Pancreas (tissue), 10 donors: ENCODE measurements at places on chromosomes 11 and 22. TPM values are rescaled to one million over a fixed set of nuclear protein-coding genes. Genes with fewer than 3 reads are reported as not detected.

- H3K27me3 ChIP-seq = no peaks in the 10 kb centered on the region
- DNase-seq = no peak
- no peak overlapping the region for H3K4me3 ChIP-seq
- H3K4me1 ChIP-seq = peaks cover 8% of the 10 kb centered on the region
Measured at GRCh38 chr22:46287873-46288751, 8.6 kb upstream of the GTSE1 start.

GRCh38 chr11:106311531-106312230, 234.2 kb downstream of the AASDHPPT start:
- no peak overlapping the region for H3K4me3 ChIP-seq
- no peaks in the 10 kb centered on the region for H3K36me3 ChIP-seq
- H3K27me3 ChIP-seq = no peaks in the 10 kb centered on the region
- H3K4me1 ChIP-seq = no peaks in the 10 kb centered on the region
- DNase-seq = no peak
- no peak overlapping the region for H3K27ac ChIP-seq

DNA sequence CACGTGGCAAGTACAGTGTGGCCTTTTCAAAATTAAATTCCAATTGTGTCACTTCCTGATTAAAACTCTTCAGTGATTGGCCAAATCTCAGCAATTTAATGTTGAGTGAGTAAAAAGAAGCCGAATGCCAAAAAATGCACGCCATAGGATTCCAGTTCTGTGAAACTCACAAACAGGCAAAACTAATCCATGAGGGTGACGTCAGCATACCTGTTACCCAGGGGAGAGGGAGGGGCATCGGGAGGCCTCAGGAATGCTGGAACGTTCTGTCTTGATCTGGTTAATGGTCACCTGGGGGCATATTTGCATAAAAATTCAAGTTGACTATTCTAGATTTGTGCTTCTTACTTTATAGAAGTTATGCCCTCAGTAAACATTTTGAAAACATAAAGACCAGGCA, 39.9 kb upstream of the RAB1B start:
- H3K27ac ChIP-seq = peak overlapping the region; percentile 47
- H3K36me3 ChIP-seq = no peaks in the 10 kb centered on the region
- H3K4me3 ChIP-seq = no peak overlapping the region
- DNase-seq = no peak
- H3K4me1 ChIP-seq = no peaks in the 10 kb centered on the region
- no peaks in the 10 kb centered on the region for H3K27me3 ChIP-seq

- no peak for DNase-seq
- H3K27ac ChIP-seq = no peak overlapping the region
- no peaks in the 10 kb centered on the region for H3K4me1 ChIP-seq
- H3K27me3 ChIP-seq = no peaks in the 10 kb centered on the region
- no peak overlapping the region for H3K4me3 ChIP-seq
Measured at GRCh38 chr11:85930879-85931366, 75.7 kb downstream of the CCDC83 start.

DNA sequence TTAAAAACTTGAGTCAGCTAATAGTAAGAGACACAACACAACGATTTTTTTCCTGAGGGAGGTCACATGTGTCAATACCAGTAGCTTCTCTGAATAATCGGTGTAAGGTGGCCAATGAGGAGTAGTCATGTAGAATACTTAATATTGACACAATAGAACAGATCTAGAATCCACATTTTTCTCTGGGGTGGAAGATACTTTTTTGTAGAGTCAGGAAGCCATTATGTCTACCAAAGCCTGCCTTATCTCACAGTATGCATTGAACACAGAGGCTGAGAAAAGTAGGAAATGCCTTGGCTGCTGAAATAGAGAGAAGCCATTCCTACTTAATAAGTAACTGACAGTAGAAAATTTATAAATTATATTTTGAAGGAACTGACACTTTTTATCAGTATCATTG, 725.0 kb downstream of the METTL15 start:
- no peak overlapping the region for H3K4me3 ChIP-seq
- no peak overlapping the region for H3K27ac ChIP-seq
- H3K4me1 ChIP-seq = no peaks in the 10 kb centered on the region
- no peaks in the 10 kb centered on the region for H3K27me3 ChIP-seq
- no peaks in the 10 kb centered on the region for H3K36me3 ChIP-seq

DNA sequence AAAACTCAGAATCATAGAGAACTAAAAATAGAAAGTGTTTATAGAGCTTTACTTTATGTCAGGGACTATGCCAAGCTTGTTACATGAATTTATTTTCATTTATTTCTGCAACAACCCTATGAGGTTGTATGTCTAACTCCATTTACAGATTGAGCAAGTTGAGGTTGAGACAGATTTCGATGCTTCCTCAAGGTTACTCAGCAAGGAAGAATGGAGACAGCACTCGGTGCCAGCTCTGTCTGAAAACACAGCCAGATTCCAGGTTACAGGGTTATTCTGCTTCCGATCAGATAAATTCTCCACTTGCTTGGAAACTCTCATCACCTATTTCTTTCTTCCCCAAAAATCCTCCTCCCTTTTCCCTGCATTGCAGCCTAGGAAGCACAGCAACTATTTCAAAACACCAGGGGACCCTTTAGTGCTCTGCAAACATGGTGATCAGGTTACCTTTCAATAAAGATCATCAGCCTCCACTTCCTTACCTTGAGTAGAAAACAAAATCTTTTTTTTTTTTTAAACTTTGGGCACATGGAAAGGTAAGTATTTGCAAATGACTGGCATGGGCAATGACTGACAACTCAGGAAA, 7.0 kb downstream of the MMP3 start:
- no peaks in the 10 kb centered on the region for H3K4me1 ChIP-seq
- no peaks in the 10 kb centered on the region for H3K36me3 ChIP-seq
- no peak overlapping the region for H3K27ac ChIP-seq
- H3K4me3 ChIP-seq = no peak overlapping the region
- DNase-seq = no peak

GRCh38 chr11:125874556-125875124, 12.8 kb upstream of the HYLS1 start:
- peak overlapping the region; percentile 23 for H3K4me3 ChIP-seq
- peak; percentile 36 for DNase-seq
- H3K4me1 ChIP-seq = no peaks in the 10 kb centered on the region
- no peak overlapping the region for H3K27ac ChIP-seq

DNA sequence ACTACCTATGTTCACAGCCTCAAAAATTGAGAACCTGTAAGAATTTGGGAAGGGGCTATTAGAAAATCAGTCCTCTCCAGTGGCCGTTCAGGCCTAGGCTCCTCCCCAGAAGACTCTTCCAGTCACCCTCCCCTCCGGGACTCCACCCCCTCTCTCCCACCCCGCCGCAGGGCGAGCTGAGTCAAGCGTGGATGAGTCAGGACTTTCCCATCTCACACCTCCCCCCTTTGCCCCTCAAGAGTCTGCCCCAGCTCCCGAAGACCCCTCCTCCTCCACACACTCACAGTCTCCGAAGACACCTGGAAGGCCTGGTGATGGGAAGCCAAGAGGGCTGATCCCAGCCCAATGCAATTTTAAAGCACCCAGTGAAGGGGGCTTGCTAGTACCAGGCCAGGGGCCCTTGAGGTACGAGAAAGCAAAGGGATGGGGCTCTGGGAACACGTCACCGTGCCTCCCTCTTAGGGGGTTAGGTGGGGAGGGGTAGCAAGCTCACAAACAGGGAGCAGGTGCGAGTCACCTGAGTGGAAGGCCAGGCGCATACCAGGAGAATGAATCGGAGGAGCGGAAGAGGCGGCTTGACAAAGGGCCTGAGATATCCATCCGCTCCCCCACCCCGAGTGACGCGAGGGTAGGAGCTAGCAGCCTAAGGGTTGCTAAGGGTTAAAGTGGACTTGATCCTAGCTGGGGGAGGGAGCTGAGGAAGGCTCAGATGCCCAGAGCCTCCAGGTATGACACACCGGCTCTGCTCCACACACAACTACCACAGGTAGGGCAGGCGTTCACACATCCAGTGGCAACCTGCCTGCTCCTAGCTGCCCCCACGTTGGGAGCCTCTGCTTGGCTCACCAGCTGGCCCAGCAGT, 13.6 kb downstream of the BCL9L start:
- peak; percentile 77 for DNase-seq
- H3K36me3 ChIP-seq = no peaks in the 10 kb centered on the region
- H3K27me3 ChIP-seq = no peaks in the 10 kb centered on the region

DNA sequence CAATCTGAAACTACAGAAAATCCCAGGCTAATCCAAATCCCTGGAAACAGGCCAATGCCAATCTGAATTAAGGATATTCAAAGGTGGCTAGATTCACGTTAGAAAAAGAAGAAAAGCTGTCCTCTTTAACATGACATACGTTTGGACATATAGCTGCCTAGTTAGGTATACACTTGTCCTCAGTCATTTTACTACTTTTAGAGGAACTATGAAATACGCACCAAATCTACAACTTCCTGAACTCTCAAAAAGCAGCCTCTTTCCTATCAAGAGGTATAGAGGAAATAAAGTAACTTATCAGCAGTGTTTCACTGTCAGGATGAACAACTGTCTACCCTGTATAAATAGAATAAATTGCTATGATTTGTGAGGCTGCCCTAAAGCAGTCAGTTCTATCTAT, 24.0 kb downstream of the KMT5B start:
- no peak overlapping the region for H3K4me3 ChIP-seq
- H3K36me3 ChIP-seq = peaks cover 9% of the 10 kb centered on the region
- no peaks in the 10 kb centered on the region for H3K27me3 ChIP-seq
- no peak for DNase-seq
- peaks cover 11% of the 10 kb centered on the region for H3K4me1 ChIP-seq
- H3K27ac ChIP-seq = no peak overlapping the region

- H3K27me3 ChIP-seq = no peaks in the 10 kb centered on the region
- H3K4me3 ChIP-seq = no peak overlapping the region
- no peaks in the 10 kb centered on the region for H3K36me3 ChIP-seq
- no peak overlapping the region for H3K27ac ChIP-seq
- no peak for DNase-seq
- no peaks in the 10 kb centered on the region for H3K4me1 ChIP-seq
Measured at GRCh38 chr11:8318536-8318935, 54.9 kb upstream of the LMO1 start.

- no peak for DNase-seq
- no peaks in the 10 kb centered on the region for H3K4me1 ChIP-seq
- no peaks in the 10 kb centered on the region for H3K36me3 ChIP-seq
- no peak overlapping the region for H3K27ac ChIP-seq
Measured at GRCh38 chr11:26665946-26666345, 55.9 kb downstream of the SLC5A12 start.

DNA sequence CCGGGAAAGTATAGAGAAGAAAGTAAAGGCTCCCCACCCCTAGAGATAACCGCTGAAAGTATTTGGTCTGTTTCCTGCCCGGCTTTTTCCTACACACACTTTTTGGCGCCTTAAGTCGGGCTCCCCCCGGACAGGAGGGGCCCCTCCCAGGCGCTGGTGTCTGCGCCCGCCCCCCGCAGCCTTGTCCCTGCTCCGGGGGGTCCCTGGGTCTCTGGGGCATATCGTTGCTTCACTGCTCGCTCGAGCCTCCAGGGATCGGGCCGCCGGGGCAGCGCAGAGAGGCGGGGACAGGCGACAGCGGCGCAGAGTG, 928 bp upstream of the CRACR2B start:
- H3K4me3 ChIP-seq = peak overlapping the region; percentile 63
- peaks cover 6% of the 10 kb centered on the region for H3K36me3 ChIP-seq
- peak overlapping the region; percentile 90 for H3K27ac ChIP-seq
- no peak for DNase-seq
- peaks cover 41% of the 10 kb centered on the region for H3K4me1 ChIP-seq

- H3K4me3 ChIP-seq = no peak overlapping the region
- no peak for DNase-seq
- H3K4me1 ChIP-seq = peaks cover 4% of the 10 kb centered on the region
- H3K36me3 ChIP-seq = no peaks in the 10 kb centered on the region
Measured at GRCh38 chr22:32486656-32487390, 12.2 kb downstream of the FBXO7 start.

DNA sequence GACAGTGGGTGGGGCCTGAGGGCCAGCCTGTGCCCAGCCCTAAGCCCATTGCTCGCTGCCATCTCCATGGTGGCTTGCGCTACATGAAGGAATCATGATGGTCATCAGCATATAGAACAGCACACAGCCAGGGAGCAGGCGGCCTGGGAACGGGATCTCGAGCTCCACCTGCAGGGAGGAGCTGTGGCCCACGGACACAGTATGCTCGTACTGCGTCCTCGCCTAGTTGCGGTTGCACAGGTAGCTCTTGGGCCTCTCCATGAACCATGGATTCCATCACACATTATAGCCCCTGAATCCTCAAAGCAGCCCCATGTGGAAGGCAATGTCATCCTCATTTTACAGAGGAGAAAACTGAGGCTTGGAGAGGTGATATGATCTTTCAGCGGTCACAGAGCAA, 15.1 kb downstream of the SEC14L4 start:
- H3K27me3 ChIP-seq = no peaks in the 10 kb centered on the region
- H3K4me1 ChIP-seq = no peaks in the 10 kb centered on the region
- H3K36me3 ChIP-seq = no peaks in the 10 kb centered on the region
- H3K4me3 ChIP-seq = no peak overlapping the region

DNA sequence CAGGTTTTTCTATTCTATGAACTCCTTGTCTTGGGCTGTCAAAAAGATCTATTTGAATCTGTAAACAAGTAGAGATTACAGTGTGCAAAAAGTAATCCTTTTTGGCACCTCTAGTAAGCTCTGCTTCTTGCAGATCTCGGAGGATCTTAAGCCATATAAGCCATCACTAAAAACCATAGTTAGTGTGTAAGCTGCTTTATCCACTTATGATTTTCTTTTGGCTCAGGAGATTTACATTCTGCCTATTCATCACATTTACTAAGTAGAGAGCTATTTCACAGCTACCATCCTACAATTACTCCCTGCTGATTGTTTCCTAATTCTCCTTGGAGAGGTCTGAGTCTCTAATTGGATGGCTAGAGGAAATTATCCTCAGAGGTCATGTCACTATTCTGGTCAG, 385.7 kb downstream of the AASDHPPT start:
- H3K4me1 ChIP-seq = peaks cover 35% of the 10 kb centered on the region
- DNase-seq = no peak
- peak overlapping the region; percentile 40 for H3K27ac ChIP-seq
- no peaks in the 10 kb centered on the region for H3K36me3 ChIP-seq
- no peaks in the 10 kb centered on the region for H3K27me3 ChIP-seq

DNA sequence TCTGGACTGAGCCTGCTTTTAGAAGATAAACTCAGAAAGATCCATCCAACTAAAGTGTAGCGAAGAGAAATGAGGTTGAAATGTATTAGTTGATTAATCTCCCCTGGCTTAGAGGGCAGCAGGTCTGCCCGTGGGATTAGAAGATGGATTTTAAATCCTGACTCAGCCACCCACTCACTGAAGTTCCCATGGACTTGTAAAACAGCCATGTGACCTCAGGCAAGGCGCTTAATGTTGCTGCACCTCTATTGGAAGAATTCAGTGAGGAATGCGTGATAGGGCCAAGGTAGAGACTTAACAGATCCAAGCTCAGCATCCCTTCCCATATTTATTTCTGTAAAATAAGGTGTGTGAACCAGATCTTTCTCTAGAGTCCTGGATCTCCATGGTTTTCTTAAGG, 45.1 kb upstream of the ELF5 start:
- H3K27ac ChIP-seq = no peak overlapping the region
- no peaks in the 10 kb centered on the region for H3K4me1 ChIP-seq

- H3K4me3 ChIP-seq = no peak overlapping the region
- no peaks in the 10 kb centered on the region for H3K36me3 ChIP-seq
- no peak for DNase-seq
- H3K27ac ChIP-seq = no peak overlapping the region
Measured at GRCh38 chr22:36599771-36600170, 70.8 kb upstream of the EIF3D start.

The RHOD gene
- total RNA-seq = 19.5 TPM

The OR2AT4 gene
- total RNA-seq = not detected

The LIF gene
- total RNA-seq = 1.9 TPM

The CECR2 gene
- 4.4 TPM for total RNA-seq

The CREB3L1 gene
- 26.3 TPM for total RNA-seq

The POU2AF2 gene
- total RNA-seq = 0.16 TPM
